ENCODE measurements at places on chromosomes 5 and 9. TPM values are rescaled to one million over a fixed set of nuclear protein-coding genes. Genes with fewer than 3 reads are reported as not detected.

Gene RAB3C
- polyA plus RNA-seq, result 1.7 TPM

Gene OTULINL
- polyA plus RNA-seq, result 1.2 TPM

Gene PCDHGB7
- polyA plus RNA-seq, result 0.21 TPM

Gene ARID3C
- not detected for polyA plus RNA-seq

Gene FBP2
- polyA plus RNA-seq, result not detected

Gene SH3GL2
- not detected for polyA plus RNA-seq

Gene FGF10
- polyA plus RNA-seq, result not detected

Gene CAMK2A
- not detected for polyA plus RNA-seq

Gene TNFSF15
- polyA plus RNA-seq, result 0.03 TPM

Gene ARL14EPL
- 0.69 TPM for polyA plus RNA-seq

Gene PTCD2
- polyA plus RNA-seq, result 2.4 TPM

Gene MEGF10
- not detected for polyA plus RNA-seq

Gene NTNG2
- polyA plus RNA-seq, result 0.84 TPM

Gene SLC6A18
- polyA plus RNA-seq, result not detected

Gene FOXD4L3
- polyA plus RNA-seq, result not detected

Gene CDX1
- not detected for polyA plus RNA-seq

Gene GFRA3
- not detected for polyA plus RNA-seq

Gene TAF1L
- not detected for polyA plus RNA-seq

Gene SURF2
- 34.7 TPM for polyA plus RNA-seq

Gene ACTBL2
- polyA plus RNA-seq, result not detected

Gene IRX2
- not detected for polyA plus RNA-seq

Gene P4HA2
- 0.26 TPM for polyA plus RNA-seq

Gene CD14
- polyA plus RNA-seq, result 1.5 TPM

Gene SOHLH1
- polyA plus RNA-seq, result not detected

Gene PRSS3
- polyA plus RNA-seq, result not detected

Gene F2R
- 1.2 TPM for polyA plus RNA-seq

Gene PCDHB6
- polyA plus RNA-seq, result not detected

Gene ARHGEF37
- 0.36 TPM for polyA plus RNA-seq

Gene OR1J2
- polyA plus RNA-seq, result not detected

Gene COQ4
- polyA plus RNA-seq, result 36.4 TPM

Gene FOXD4L4
- not detected for polyA plus RNA-seq

Gene BARHL1
- polyA plus RNA-seq, result not detected

Gene CDC25C
- polyA plus RNA-seq, result not detected

Gene PCDHA4
- not detected for polyA plus RNA-seq

Gene LCN10
- 68.0 TPM for polyA plus RNA-seq

Gene PTTG1
- 19.1 TPM for polyA plus RNA-seq

Gene FAM78A
- 18.3 TPM for polyA plus RNA-seq

Gene PRELID1
- 248 TPM for polyA plus RNA-seq

Gene SLC46A2
- not detected for polyA plus RNA-seq

Gene SLC34A3
- polyA plus RNA-seq, result not detected

Gene AJM1
- 0.10 TPM for polyA plus RNA-seq

Gene CD72
- 51.9 TPM for polyA plus RNA-seq

Gene PTRH1
- 14.8 TPM for polyA plus RNA-seq

Gene PLAC8L1
- not detected for polyA plus RNA-seq

Gene PPP3R2
- not detected for polyA plus RNA-seq

Gene KCNMB1
- not detected for polyA plus RNA-seq

Gene PCDHB9
- 0.31 TPM for polyA plus RNA-seq

Gene TLE4
- polyA plus RNA-seq, result 20.4 TPM

Gene IL5
- not detected for polyA plus RNA-seq

Gene PTGDS
- not detected for polyA plus RNA-seq

Gene KIF20A
- polyA plus RNA-seq, result not detected

Gene SLC28A3
- not detected for polyA plus RNA-seq

Gene OXCT1
- polyA plus RNA-seq, result 25.0 TPM

Gene GRIA1
- polyA plus RNA-seq, result not detected

Gene GFPT2
- 0.19 TPM for polyA plus RNA-seq
